ENCODE measurements at places on chromosomes 3 and 15.

GRCh38 chr3:40262331-40262730 lies 47.2 kb upstream of the EIF1B start:
- no peak for DNase-seq

- DNase-seq: peak; percentile 77
These were observed 196.0 kb upstream of the TOPAZ1 start for GRCh38 chr3:44045476-44046275.

GRCh38 chr15:23628612-23629233 lies 18.9 kb downstream of the MAGEL2 start:
- DNase-seq: no peak

- no peak for DNase-seq
These were observed 133.6 kb downstream of the NSMCE3 start for GRCh38 chr15:29135702-29136646.

- DNase-seq: peak; percentile 57
These were observed 32.3 kb downstream of the TMOD3 start for GRCh38 chr15:51861557-51862359.

Measured in CD4-positive, alpha-beta T cell treated with Interferon gamma for 1 hour (primary cell).